ENCODE measurements at places on chromosomes 5 and 9. TPM values are rescaled to one million over a fixed set of nuclear protein-coding genes. Genes with fewer than 3 reads are reported as not detected.

GRCh38 chr5:54991416-54991815, 6.0 kb upstream of the ESM1 start:
- no peak for ATAC-seq

GRCh38 chr5:74288448-74289108, 351.9 kb downstream of the ENC1 start:
- no peak for ATAC-seq

DNA sequence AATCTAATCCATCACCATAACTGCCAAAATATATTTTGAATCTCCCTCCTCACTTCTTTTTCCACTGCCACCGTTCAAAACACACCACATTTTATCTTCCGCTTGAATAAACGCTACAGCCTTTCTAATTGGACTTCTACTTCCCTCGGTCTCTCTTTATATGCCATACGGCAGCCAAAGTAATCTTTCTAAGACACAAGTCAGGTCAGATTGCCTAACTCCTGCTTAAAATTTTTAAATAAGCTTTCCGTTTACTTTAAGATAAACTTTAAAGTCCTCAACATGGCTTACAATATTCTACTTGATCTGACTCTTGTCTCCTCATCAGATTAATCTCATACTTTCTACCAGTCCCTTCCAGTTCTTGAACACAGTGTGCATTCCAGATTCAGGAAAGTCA, 9.7 kb downstream of the AFF4 start:
- no peak for ATAC-seq

GRCh38 chr9:138103849-138104206, 226.2 kb downstream of the CACNA1B start:
- ATAC-seq: no peak

DNA sequence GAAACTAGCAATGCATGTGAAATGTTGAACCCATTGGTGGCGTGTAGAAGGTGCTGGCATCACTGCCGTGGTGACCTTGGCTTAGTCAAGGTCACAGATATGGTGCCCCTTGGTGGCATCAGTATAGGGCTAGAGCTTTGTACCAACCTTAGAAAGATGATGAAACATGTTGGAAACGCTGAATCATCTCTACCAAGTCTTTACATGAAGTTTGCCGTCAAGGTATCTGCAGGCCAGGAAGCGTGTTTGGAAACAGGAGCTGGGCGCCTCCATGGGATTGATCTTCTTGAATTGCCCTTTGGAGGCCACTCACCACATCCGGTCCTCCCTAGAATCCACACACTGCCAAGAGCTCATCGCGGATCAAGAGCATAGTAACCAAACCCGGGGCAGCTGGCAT, 16.9 kb upstream of the BOD1 start:
- ATAC-seq: peak; percentile 85

DNA sequence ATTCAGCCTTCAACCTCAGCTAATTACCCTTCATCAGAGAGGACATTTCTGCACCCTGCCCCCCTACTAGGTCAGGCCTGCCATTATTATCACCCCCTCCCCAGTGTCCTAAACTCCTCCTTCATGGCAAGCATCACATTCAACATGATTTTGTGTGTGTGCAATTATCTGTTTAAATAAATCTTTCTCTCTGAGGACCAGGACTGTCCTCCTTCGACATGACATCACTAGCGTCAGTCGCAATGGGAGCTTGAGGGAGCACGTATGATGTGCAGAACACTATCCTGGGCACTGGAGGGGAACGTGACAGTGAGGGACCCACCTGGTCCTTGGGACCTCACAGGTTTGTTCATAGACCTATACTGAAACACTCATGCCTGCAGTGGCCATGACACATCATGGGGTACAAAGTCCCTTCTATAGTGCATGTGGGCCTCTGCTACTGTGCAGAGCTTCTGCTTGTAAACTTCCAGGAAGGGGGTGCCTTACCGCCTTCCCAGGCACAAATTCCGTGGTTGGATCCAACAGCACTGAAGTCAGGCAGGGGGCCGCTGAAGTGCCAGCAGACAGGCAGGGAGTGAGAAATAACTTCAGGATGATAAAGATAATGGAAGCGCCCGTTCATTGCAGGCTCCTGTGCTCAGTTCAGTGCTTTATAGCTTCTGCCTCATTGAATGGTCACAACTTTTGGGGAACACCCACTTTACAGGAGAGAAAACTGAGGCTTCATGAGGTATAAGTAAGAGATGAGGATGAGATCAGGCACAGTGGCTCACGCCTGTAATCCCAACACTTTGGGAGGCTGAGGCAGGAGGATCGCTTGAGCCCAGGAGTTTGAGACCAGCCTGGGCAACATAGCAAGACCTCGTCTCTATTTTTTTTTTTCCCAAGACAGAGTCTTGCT, 36.0 kb upstream of the STXBP1 start:
- no peak for ATAC-seq

DNA sequence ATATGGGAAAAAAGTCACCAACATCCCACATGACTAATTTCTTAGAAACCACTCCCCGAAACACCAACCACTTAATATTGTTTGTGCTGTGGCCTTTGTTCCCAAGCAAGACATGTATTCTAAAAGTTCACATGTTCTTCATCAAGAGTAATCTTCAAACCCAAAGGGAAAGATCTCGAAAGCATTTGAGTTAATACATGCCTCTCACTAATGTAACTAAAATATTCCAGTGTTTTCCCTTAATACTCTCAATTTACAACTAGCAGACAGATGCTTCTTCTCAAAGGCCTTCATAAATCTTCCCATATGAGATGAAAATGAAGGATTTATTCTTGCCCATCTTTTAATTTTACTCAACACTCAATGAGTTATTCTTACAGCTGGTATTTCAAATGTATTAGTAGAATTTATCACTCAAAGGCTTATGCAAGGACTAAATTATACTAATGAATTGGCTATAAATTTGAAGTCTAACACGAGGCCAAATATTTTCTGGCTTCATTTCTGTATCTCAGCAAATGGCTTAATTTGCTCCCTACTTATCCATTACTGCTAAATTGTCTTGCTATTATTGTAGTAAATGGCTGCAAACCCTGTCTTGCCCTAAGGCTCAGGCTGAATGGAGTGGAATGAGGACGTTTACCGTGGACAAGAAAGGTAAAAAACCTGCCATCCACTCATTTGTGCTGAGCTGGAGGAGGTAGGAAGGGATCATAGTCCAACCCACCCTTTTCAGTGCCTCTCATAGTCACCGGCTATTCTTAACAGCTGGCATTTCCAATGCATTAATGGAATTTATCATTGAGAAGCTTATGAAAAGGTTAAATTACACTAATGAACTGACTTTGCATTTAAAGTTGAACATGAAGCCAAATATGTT, 474.4 kb downstream of the RASEF start:
- no peak for ATAC-seq

- ATAC-seq: peak; percentile 87
These were observed 200.2 kb downstream of the SLIT3 start for GRCh38 chr5:169100735-169101075.

DNA sequence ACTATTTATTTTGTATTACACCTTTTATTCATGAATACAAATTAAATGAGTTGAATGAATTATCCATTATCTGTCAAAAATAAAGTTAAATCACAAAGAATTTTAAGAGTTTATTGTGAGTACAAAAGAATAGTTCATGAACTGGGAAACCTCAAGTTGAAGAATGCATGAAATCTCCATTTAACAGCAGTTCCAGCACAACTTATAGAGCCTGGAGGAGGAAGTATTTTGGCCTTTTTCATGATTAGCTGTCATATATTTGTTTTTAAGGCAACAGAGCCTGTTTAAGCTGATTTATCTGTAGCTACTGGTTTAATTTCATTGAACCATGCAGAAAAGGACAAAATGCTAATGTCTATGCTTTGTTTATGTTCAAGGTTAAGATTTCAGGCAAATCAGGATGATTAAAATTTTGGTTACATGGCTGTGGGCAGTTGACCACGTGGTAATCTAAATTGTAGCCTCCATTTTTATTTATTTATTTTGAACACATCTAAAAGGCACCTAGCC, 12.2 kb downstream of the SPINK1 start:
- ATAC-seq: no peak

- ATAC-seq: no peak
These were observed 82.6 kb downstream of the SMIM23 start for GRCh38 chr5:171868236-171868635.

- no peak for ATAC-seq
These were observed 14.4 kb upstream of the GALNT10 start for GRCh38 chr5:154176181-154176580.

DNA sequence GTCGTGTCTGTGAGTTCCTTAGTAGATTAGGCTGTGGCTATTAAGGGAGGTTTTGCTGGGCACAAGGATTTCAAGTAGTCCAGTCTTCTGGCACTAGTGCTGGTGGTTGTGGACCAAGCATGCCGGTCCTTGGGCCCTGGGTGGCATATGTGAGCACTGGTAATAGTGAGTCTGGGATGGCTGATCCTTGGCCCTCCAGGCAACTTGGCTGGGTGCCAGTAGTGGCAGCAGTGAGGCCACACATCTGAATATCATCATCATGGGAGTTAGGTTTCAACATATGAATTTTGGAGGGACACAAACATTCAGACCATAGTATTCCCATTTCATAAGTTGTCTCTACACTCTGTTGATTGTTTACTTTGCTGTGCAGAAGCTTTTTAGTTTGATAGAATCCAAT, 25.3 kb upstream of the APBA1 start:
- no peak for ATAC-seq

GRCh38 chr5:1385395-1386273, 40.7 kb upstream of the CLPTM1L start:
- ATAC-seq: peak; percentile 92

- no peak for ATAC-seq
These were observed 122.7 kb downstream of the NMUR2 start for GRCh38 chr5:152282331-152282730.

DNA sequence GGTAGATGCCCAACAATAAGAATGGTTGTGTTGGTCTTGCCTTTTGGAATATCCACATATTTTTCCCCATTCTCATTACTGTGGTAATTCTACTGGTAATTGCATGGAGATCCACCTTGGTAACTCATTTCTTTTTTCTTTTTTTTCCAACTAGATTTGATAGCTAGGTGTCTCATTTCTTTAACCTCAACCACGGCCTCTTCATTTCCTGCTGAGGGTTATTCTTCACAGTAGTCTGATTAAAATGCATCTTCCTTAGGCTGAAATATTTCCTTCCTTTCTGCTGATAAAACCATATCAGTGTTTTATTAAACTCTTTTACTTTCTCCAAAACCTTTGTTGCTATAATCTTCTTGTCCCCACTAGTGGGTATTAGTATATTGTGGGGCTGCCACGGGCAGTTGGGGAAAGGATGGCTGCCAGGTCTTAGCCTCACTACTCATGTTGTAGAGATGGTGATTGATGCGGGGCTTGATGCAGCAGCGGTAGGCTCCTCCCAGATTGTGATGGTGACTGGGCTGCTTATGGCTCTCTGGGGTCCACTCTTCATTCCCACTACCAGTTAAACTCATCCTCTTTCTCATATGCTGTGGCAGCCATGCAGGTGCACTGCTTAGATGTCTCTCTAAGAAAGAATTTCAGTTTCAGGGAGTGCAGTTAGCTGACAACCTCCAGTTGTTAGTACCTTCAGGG, 35.9 kb downstream of the KIF2A start:
- no peak for ATAC-seq

DNA sequence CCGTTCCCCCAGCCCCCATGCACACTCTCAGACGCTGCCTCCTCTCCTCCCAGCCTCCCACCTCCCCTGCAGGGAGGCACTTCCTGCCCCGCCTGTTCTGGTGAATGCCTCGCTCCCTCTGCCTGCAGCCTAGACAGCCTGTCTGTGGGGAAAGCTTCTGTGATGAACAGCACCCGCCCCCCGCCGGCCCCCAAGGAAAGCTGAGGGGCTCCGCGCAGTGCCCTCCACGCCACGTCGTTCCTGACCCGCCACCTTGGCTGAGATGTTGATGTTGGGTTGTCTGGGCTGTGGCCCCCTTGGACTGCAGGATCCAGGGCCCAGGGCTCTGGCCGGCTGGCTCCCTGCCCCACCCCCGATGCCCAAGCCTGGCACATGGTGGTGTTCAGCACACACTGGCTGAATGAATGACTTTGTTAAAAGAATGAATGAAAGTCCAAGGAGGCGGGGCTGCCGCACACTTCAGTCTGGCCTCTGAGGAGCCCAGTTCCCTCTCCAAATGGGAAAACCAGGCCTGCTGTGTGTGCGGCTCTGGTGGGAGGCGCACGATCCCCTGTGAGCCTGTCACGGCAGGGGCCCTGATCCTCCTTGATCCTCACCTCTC, 2.1 kb upstream of the MYMK start:
- no peak for ATAC-seq

MYOT gene
- not detected for total RNA-seq

ANKRD20A1 gene
- total RNA-seq: 5.9 TPM

SAXO1 gene
- total RNA-seq: not detected

CORO2A gene
- 21.2 TPM for total RNA-seq

SOX30 gene
- not detected for total RNA-seq

LURAP1L gene
- total RNA-seq: 2.6 TPM

PCDHB1 gene
- total RNA-seq: not detected

PCDHB14 gene
- 2.0 TPM for total RNA-seq

C7 gene
- total RNA-seq: 8.4 TPM

SMIM33 gene
- not detected for total RNA-seq

CDH10 gene
- total RNA-seq: not detected
